ENCODE measurements at places on chromosomes 12 and 14.

DNA sequence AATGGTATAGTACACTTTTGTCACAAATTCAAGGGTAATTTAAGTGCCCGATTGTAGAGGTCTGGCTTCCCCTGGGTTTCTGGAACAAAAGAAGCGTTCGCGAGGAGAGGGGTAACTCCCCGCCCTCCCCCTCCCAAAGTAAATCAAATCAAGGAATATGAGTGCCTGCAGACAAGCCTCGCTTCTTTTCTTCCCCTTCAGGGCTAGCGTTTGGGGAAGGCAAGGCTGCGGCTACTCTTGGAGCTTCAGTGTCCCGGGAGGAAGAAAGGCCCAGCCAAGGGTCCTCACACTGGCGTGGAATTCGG, 456 bp upstream of the TMPO start:
- no peak for DNase-seq

GRCh38 chr12:100127766-100128511, 14.7 kb downstream of the BLTP3B start:
- no peak for DNase-seq

DNA sequence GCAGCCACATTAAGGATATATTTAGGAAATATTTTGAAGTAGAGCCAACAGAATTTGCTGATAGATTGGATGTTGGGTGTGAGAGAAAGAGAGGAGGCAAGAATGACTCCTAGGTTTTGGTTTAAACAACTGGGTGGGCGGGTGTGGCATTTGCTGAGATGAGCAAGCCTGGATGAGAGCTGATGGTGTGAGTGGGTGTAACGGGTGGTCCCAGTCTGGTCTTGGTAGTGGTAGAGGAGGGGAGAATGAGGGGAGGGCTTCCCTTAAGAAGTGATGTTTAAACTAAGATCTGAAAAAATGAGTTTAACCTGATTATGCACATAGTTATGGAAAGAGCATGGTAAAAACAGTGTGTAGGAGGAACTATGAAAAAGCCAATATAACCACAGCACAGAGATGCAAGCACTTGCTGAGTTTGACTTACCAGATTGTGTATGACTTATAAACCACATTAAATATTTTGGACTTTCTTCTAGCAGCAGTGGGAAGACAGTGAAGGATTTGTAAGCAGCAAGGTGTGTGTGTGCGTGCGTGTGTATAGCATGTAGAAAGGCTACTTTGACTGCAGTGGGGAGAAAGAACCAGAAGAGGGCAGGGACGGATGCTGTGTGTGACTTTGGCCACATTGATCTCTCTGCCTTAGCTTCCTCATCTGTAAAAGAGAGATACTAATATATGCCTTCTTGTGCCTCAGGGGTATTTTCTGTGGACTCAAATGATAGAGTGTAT, 139.7 kb downstream of the PRIMA1 start:
- DNase-seq = no peak

DNA sequence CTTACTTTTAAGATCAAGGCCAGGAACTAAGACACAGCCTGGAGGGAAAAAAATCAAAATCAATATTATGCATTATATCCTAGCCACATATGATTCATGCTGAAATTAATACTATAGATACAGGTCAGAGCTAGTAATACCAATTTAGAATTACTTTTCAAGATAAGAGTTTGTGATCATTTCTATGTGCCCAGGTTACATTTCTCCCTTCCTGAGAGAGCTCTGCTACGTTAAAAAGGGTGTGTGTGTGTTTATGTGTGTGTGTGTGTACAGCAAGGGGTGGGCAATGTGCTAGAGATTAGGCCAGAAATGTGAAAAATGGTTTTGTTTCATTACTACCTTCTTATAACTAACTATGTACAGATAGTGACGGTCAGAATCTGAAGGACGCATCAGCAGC, 223.9 kb upstream of the FLRT2 start:
- DNase-seq = no peak

DNA sequence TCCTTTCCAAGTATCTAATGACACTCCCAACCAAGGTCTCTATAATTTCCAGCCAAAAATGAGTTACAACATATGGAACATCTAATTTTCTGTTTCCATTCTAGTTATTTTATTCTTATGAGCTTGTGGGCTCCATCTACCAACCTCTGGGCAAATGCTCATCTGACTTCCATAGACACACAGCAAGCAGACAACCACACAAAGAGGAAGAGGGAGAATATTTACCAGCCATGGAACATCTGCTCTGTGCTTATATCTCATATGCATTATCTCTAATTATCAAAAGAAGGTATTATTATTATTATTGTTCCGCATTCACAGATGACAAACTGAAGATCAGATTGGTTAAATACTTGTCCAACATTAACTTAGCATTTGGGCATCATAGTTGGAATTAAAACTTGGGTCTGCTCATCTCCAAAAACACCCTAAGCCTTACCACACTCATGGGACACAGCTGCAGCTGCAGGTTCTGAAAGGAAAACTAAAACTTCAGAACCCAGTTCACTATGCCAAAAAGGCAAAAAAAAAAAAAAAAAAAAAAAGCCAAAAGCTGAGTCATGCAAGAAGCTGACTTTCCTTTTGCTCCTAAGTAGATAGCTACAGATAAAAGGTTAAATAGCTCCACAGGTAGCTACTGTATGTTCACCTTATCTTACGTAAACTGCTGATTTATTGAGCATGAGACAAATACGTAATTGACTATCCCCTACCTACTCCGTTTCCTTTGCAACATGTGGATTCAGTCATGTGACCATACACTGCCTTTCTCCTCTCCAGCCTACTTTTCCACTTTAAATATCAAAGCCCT, 23.6 kb upstream of the TCL1B start:
- no peak for DNase-seq

Measured in activated gamma-delta T cell (primary cell).